GM12878 (cell line): ENCODE measurements at places on chromosomes 7 and 10. TPM values are rescaled to one million over a fixed set of nuclear protein-coding genes. Genes with fewer than 3 reads are reported as not detected.

Gene MBL2
- total RNA-seq, result not detected in 2 replicates

Gene WNT8B
- total RNA-seq, result not detected in 2 replicates

Gene ITIH2
- 0.72 and 0.93 TPM in 2 replicates for total RNA-seq

Gene PTF1A
- total RNA-seq, result not detected in 2 replicates

Gene NFKB2
- 144 and 145 TPM in 2 replicates for total RNA-seq
